T follicular helper cell (primary cell): ENCODE measurements at places on chromosomes 13 and 19.

- DNase-seq: no peak
These were observed 8.1 kb upstream of the SDHAF1 start for GRCh38 chr19:35986664-35987570.

DNA sequence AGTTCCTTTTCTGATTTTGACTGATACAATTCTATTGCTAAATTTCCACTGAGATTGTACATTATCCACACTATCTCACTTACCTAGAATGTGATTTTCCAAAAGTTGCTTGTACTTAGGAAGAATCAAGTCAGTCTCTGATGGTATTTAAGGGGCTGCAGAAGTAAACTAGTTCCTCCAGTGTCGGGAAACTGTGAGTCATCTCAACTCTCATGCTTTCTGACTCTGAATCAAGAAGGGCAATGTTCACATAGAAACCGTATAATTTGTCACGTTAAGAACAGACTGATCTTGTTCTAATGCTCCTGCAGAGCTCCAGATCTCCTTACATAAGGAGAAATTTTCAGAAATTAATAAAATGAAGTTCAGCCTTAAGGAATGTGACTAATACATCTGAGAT lies 369.3 kb downstream of the KLF5 start:
- no peak for DNase-seq

DNA sequence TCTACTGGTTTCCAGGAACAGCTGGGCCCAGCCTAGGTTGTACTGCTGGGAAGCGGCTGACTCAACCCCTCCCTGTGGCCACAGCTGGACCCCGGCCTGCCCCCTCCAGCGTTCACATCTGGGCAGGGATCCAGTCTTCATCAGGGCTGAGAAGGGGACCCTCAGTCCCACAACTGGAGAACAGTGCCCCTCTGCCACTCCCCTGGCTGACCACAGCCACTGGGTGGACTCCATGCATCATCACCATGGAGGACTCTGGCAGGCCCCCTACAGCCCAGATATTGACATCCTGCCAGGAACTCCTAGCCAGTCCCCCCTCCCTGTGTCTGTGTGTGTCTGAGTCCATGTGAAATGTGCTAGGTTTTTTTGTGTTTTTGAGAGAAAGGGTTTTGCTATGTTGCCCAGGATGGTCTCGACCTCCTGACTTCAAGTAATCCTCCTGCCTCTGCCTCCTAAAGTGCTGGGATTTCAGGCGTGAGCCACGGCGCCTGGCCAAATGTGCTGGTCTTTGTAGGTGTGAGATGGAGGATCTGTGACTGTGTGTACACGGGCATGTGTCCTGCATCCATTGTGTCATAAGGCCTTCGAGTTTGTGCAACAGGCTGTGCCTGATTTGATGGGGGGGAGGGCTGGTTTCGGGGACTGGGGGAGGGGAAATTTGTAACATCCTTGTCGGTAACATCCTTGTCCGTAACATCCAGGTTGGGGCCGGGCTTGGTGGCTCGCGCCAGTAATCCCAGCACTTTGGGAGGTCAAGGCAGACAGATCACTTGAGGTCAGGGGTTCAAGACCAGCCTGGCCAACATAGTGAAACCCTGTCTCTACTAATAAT lies 4.0 kb upstream of the HOOK2 start:
- no peak for DNase-seq

GRCh38 chr13:112248406-112248760 lies 127.8 kb upstream of the SPACA7 start:
- DNase-seq: no peak
